ENCODE measurements at places on chromosomes 7 and 10. TPM values are rescaled to one million over a fixed set of nuclear protein-coding genes. Genes with fewer than 3 reads are reported as not detected.

CYP2C19 gene
- polyA plus RNA-seq = not detected

GRK5 gene
- polyA plus RNA-seq = 7.3 TPM

HMX3 gene
- polyA plus RNA-seq = not detected

CYP3A4 gene
- polyA plus RNA-seq = 0.37 TPM

ALOX5 gene
- polyA plus RNA-seq = 2.5 TPM

DNA sequence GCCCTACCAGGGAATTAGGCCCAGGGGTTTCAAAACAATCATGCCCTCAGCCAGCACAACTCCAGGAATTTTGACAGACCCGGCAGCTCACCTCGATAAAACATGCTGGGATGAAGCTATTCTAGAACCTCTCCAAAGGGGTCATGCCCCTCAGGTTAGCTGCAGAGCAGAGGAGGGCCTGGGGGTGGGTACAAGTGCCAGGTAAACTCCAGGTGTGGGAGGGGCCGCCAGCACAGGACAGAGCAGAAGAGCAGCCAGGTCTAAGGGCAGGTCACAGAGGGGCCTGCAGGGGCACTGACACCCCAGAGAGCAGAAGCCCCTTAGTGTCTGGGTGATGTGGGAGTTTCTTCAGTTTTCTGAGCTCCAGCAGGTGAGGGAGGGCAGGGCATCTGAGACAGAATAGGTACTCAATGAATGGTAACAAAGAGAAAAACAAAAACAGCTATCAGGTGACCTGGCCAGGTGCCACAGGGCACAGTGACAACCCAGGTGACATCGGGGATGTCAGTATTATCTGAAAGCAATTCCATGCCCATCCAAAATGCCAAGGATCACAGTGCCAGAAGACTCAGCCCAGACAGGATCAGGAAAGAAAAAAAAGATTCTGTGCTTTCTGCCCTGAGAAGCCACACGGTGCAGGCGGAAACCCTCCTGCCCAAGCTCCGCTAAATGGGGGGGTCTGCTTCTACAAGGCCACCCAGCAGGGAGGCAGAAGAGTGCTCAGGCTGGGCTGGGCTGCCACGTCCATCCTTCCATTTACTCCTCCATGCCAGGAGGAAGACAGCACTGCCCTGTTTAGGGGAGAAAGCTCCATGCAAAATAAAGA is 104.5 kb downstream of the TNS3 start:
- no peak for DNase-seq

GRCh38 chr7:43195256-43195655 is 82.8 kb downstream of the HECW1 start:
- DNase-seq = no peak

- DNase-seq = no peak
These were observed 33.4 kb downstream of the XPNPEP1 start for GRCh38 chr10:109889867-109890266.

DNA sequence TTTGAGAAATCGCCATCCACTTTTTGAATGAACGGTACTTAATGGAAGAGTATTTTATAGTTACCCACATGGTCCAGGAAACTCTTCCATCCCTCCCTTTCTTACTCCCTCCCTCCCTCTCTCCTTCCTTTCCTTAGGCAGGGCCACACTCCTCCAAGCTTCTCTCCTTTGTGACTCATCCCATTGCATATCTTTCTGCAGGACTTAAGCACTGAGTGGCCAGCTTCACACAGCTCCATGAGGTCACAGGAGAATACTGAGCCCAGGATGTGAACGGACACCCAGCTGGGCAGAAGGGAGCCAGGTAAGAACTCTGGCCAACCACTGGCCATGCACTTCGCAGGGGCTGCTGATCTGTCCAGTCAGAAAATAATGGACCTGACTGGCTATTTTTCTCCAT is 189.7 kb upstream of the ADCY1 start:
- no peak for DNase-seq

- DNase-seq = no peak
These were observed 1014.6 kb downstream of the GATA3 start for GRCh38 chr10:9069136-9069535.

DNA sequence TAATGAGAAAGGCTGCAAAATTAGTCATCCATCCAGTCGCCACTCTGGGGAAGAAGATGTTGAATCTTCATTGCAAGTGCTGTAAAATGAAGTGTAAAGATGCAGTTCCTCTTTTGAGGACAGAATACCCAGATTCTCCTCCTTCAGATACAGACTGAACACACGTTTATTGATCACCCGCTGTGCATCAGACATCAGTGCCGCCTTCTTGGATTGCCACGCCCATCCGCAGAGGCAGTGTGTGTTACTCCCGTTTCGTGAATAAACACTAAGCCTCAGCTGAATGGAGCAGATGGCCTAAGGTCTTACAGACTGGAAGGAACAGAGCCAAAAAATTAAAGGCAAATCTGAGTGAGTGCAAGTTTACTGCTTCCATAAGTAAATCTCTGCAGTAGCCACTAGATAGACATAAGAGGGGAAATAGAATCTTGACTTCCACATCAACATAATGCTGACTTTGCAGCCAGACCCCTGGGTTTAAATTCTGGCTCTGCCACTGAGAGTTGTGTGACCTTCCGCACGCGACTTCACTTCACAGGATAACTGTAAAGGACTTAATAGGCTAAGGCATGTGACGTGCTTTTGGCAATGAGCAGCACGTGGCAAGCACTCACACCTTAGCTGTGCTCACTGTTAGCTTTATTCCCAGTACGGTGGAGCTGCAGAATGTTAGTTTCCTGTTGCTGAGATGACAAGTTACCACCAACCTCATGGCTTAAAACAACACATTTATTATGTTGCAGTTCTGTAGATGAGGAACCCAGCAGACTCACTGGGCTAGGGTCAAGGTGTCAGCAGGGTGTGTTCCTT is 285.9 kb downstream of the CELF2 start:
- DNase-seq = no peak

GRCh38 chr7:8387551-8388256 is 45.7 kb upstream of the NXPH1 start:
- DNase-seq = no peak

GRCh38 chr10:7409732-7410168 is 1.1 kb downstream of the SFMBT2 start:
- no peak for DNase-seq

All from kidney (tissue), 22 donors.